ENCODE measurements at places on chromosomes 12 and 14.
A peak's percentile ranks its signal among the peaks of the same experiment; 100 is the strongest.

- DNase-seq: peak; percentile 19
These were observed 15.1 kb downstream of the AVIL start for GRCh38 chr12:57803319-57803893.

- no peak for DNase-seq
These were observed 6.9 kb upstream of the PRKAG1 start for GRCh38 chr12:49025463-49025862.

- DNase-seq: no peak
These were observed 110.1 kb downstream of the SAMD4A start for GRCh38 chr14:54676812-54677708.

- DNase-seq: no peak
These were observed 136.9 kb downstream of the SLC38A1 start for GRCh38 chr12:46131732-46132469.

GRCh38 chr12:110312581-110313360 is 31.7 kb downstream of the ATP2A2 start:
- peak; percentile 12 for DNase-seq

GRCh38 chr12:11771356-11771755 is 121.9 kb downstream of the ETV6 start:
- DNase-seq: peak; percentile 21

- DNase-seq: no peak
These were observed 53.1 kb upstream of the RIN3 start for GRCh38 chr14:92460541-92460915.

DNA sequence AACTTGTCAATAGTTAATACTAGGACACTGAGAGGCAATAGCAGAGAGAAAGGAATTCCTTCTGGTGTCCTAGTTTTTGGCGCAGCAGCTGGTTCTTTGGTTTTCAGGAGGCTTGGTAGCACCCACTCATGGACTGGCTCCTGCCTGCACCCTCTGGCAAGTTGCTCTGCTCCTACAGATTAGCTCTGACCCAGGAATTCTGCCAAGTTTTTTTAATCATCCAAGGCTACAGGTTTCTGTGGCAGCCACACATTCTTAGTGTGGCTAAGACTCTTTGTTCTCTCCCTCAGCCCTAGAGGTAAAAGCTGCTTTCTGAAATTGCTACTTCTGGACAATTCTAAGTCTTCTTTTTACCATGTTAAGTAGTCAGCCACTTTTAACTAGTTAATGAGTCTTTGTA is 72.0 kb upstream of the FKBP4 start:
- DNase-seq: no peak

DNA sequence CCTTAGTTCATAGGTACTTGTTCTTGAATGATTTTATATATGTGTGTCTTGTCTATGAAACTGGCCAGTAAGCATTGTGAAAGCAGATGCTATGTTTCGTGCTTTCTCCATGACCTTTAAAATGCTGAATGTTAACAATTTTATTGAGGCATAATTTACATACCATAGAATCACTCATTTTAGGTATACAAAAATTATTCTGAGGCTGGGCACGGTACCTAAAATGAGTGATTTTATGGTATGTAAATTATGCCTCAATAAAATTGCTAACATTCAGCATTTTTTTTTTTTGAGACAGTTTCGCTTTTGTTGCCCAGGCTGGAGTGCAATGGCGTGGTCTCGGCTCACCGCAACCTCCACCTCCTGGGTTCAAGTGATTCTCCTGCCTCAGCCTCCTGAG is 6.8 kb downstream of the ESYT1 start:
- DNase-seq: no peak

DNA sequence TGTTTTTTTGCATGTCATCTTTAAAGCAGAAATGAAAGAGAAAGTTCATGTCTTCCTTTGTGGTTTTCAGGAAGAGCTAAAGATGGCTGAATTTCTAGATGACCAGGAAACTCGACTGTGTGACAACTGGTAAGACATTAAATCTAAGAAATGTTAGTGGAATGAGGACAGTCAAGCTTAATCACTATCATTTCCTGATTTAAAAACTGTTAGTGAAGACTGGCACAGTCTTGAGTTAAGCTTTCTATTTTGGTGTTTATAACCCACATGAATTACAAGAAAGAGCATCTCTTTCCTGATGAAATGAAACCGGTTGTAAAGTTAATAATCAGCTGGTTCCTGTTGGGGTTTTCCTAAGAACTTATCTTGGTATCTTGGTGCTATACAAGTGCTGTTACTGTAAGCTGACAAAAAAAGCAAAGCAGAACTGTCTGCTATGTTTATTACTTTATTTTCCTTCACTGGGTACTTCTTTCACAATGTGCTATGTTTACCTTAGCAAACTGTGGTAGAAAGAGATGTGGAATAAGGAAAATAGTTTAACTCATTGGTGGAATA is 5.2 kb downstream of the TRAFD1 start:
- DNase-seq: peak; percentile 76

DNA sequence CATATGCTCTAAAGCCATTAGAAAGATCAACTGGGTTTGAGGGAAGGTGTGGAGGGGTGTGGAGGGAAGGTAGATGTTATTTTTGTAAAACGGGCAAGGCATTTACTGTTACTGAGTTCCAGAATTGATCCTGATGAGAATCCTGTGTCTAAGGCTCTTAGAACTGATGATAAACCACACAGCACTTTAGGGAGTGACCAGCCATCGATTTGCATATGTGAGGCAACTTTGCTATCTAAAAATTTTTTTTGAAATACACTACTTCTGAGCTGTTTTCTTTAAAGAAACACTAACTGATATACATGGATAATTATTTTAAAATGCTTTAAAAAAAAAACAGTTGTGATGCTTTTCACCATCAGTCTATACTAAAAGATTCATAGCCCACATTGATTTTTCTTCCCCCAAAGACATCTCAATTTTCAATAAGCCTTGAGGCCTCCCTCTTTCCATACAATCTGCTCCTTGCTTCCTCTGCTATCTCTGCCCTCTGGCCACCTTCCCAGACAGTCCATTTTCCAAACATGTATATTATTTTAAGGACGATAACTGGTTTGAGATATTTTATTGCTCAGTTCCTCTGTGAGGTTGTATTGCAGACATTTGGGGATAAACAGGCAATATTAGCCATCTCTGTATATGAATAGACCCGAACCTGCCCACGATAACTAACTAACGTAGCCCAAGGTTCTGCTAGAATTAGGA is 265.9 kb downstream of the EFCAB11 start:
- no peak for DNase-seq

- DNase-seq: peak; percentile 100
These were observed at the start of the genes MPHOSPH9 and MTRFR for GRCh38 chr12:123232807-123233504. Gene MPHOSPH9 (minus strand): TSS chr12:123233141. CDS start chr12:123230364, 2,777 bp downstream. Gene MTRFR (plus strand): TSS chr12:123233436. CDS start chr12:123253675, 20,239 bp downstream.

DNA sequence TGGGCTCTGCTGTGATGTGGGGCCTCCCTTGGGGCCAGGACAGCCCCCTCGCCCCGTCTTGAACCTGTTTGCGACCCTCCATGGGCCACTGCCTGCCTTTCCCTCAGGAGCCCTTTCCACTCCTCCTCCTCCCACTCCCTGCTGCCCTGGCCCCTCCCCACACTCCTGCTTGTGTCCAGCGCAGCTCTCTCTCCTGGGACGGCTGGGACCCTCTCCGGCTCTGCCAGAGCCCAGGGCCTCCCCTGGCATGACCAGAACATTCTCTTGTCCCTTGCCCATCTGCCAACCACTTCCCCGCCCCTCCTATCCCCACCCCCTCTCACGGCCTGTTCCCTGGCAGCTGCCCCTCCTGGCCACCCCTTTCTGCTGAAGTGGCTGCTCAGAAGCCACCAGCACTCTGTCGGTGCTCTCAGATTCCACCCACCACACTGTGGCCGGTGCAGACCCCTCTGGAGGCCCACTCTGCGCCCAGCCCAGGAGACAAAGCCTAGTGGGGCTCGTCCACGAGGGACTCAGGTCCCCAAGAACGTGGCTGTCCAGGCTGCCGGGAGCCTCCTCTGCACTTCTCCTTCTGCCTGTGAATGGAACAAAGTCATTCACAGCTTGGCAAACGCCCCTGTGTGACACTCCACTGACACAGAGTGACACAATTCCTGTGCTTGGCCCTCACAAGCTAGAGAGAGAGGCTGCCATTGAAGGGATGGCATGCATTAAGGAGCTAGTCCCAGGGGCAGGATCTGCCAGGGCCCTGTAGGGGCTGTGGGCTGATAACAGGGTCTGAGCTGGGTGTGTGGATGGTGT is 1.4 kb downstream of the ASPG start:
- DNase-seq: no peak

DNA sequence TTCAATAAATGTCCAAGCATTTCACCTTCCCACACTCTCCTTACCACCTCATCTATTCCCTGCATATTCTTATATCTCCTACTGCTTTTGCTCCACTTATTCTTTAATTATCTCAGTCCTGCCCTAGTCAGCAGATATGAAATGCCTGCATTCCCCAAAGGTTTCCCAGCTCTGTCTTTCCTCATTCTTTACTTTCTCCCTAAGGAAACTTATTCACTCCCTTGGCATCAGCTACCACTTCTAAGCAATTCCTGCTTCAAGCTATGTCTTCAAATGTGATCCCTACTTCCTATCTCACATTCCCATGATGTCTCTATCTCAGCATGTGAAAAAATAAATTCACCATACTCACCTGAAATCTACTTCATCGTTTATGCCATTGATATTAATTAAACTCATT is 111.8 kb downstream of the CAPZA3 start:
- DNase-seq: no peak

DNA sequence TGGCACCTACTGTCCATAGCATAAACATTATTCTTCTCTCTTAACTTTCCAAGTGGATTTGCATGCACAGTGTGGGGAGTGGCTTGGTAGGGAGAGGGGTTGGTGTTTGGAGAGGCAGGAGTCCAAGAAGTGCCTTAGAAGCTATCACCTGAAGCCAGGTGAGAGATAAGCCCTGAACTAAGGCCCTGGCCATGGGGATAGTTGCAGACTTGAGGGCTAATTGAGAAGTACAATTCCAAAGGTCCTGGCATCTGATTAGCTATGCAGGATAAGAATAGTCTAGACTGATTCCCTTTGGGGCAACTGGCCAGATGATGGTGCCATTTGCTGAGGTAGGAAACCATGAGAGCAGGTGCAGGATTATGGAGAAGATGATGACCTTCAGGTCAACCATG is 2.0 kb upstream of the PCK2 start:
- no peak for DNase-seq

DNA sequence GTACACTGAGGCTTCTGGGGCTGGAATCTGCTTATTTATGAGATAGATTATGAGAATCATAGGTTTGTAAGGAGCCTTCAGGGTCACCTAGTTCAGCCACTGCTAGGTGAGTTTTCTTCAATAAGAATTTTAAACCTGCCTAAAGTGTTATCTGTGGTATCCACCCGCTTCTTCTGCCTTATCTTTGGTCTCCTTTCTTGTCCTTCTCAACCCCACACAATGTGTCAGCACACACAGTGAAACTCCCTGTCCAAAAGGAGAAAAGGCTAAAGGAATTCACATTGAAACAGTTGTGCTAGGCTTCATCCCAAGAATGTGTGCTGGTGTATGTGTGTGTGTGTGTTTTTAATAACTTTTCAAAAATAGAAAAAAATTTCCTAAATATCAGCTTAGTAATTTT is 259.3 kb upstream of the BTG1 start:
- no peak for DNase-seq

GRCh38 chr12:124045671-124046455 is 72.8 kb downstream of the ZNF664 start:
- DNase-seq: no peak

DNA sequence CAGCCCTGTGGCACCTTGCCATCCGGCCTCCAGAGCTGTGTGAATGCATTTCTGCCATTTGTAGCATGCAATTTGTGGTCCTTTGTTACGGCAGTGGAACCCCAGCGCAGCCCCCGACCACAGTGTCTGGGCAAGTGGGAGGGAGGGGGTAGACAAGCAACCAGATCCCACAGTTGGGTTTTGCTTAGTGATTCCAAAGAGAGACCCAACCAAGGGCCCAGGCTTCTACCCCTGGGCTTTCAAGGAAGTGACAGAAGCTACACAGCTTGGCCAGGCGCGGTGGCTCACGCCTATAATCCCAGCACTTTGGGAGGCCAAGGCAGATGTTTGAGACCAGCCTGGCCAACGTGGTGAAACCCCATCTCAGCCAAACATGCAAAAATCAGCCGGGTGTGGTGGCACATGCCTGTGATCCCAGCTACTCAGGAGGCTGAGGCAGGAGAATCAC is 17.8 kb downstream of the ZBTB42 start:
- DNase-seq: no peak

DNA sequence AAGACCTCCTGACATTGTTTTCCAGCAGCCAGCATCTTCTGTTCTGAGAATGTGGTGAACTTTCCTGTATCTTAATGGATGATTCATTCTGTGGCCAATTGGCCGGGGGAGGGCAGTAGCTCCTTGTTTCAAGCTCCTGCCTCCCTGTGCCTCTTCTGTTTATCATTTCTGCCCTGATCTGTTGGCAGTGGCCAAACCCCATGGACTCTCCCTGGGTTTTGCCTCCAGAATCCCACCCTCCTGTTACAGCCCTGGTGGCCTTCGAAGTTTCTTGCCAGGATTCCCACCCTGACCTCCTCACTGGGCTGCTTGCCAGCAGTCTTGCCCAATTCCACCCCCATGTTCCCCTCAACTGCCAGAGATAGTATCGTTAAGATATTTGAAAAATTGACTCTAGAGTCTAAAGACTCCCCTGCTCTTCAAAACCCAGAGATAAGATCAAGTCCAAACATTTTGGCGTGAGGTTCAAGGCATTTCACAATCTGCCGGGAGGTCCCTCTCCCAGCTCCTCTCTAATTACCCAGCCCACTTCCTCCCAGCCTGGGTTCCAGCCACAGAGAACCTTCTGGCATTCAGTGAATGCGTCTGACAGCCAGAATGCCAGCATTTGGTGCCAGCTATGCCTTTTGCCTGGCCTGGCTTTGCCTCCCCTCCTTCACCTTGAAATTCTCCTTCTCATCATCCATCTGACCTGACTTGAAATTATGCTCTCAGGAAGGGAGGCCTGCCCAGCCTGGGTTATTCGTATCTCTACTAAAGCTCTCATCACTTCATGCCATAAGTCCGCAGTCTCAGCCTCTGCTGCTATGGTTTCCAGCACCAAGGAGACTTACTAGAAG is 37.7 kb upstream of the TXNRD1 start:
- no peak for DNase-seq

- DNase-seq: no peak
These were observed 11.8 kb downstream of the GPR65 start for GRCh38 chr14:88016768-88017167.

DNA sequence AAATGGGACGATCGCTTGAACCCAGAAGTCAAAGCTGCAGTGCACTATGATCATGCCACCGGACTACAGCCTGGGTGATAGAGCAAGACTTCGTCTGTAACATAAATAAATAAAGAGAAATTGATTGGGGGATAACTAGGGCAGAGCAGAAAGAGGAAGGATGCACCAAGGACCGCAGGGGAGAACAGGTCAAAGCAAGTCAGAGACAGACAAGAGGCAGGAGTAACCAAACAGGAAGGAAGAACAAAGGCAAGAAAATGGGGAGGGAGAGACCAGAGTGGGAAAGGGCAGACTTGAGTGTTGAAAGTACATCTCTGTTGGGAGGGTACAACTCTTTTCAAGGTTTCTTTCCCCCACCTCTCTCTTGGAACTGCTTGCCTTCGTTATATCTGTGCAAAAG is 50.8 kb upstream of the ELK3 start:
- DNase-seq: peak; percentile 31
